Right atrium auricular region (tissue), 2 donors: ENCODE measurements at places on chromosomes 4 and X. TPM values are rescaled to one million over a fixed set of nuclear protein-coding genes. Genes with fewer than 3 reads are reported as not detected.

GRCh38 chrX:10089378-10089795, 67.4 kb upstream of the CLCN4 start:
- H3K4me1 ChIP-seq, result no peaks in the 10 kb centered on the region
- no peaks in the 10 kb centered on the region for H3K27me3 ChIP-seq
- H3K36me3 ChIP-seq, result peaks cover 19% of the 10 kb centered on the region
- no peak for DNase-seq
- no peak overlapping the region for H3K27ac ChIP-seq

DNA sequence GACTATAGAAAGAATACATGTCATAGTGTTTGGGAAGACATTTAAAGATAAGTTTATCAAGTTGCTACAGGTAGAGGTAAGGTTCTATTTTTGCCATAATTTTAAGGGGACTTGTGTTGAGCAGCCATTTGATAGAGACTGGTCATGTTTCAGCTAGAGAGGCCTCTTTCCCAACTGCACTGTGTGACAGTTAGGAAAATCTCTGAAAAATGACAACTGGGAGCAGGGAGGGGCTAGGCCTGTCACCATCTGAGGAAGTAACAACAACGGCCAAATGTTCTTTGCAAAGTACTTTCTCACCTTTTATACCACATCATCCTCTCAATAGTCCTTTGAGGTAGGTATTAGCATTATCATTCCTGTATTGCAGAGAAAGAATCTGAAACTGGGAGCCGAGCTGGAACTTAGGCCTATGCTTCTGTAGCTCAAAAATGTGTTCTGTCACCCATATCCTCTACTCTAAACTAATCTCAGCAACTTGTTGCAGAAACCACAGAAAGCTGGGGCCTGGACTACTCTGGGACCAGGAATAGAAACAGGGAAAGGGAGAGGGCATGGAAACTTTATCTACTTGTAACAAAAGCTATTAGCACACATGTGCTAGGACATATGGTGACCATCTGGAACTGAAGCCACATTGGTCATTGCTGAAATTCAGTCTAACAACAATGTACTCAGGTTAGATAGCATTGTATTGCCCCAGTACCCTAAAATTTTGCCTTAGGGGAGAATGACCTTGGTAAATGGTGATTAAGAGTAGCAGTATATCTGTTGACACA, 198.9 kb downstream of the MID1IP1 start:
- no peak for DNase-seq
- H3K36me3 ChIP-seq, result no peaks in the 10 kb centered on the region
- H3K4me1 ChIP-seq, result no peaks in the 10 kb centered on the region
- no peak overlapping the region for H3K27ac ChIP-seq
- H3K27me3 ChIP-seq, result no peaks in the 10 kb centered on the region
- H3K4me3 ChIP-seq, result no peak overlapping the region

- H3K27ac ChIP-seq, result no peak overlapping the region
- no peak overlapping the region for H3K4me3 ChIP-seq
- DNase-seq, result no peak
- no peaks in the 10 kb centered on the region for H3K27me3 ChIP-seq
Observed at GRCh38 chr4:84091266-84091665, 407.8 kb downstream of the NKX6-1 start.

GRCh38 chr4:89398146-89398545, 90.5 kb upstream of the GPRIN3 start:
- H3K4me1 ChIP-seq, result no peaks in the 10 kb centered on the region
- no peak overlapping the region for H3K4me3 ChIP-seq
- no peak overlapping the region for H3K27ac ChIP-seq
- H3K36me3 ChIP-seq, result no peaks in the 10 kb centered on the region

GRCh38 chr4:70741867-70742658, 20.3 kb downstream of the RUFY3 start:
- H3K27me3 ChIP-seq, result no peaks in the 10 kb centered on the region
- no peak overlapping the region for H3K27ac ChIP-seq
- no peaks in the 10 kb centered on the region for H3K4me1 ChIP-seq
- no peak for DNase-seq
- no peak overlapping the region for H3K4me3 ChIP-seq

- H3K36me3 ChIP-seq, result no peaks in the 10 kb centered on the region
- H3K27ac ChIP-seq, result no peak overlapping the region
- no peaks in the 10 kb centered on the region for H3K4me1 ChIP-seq
- no peak for DNase-seq
Observed at GRCh38 chr4:87601361-87601760, 7.0 kb upstream of the DSPP start.

DNA sequence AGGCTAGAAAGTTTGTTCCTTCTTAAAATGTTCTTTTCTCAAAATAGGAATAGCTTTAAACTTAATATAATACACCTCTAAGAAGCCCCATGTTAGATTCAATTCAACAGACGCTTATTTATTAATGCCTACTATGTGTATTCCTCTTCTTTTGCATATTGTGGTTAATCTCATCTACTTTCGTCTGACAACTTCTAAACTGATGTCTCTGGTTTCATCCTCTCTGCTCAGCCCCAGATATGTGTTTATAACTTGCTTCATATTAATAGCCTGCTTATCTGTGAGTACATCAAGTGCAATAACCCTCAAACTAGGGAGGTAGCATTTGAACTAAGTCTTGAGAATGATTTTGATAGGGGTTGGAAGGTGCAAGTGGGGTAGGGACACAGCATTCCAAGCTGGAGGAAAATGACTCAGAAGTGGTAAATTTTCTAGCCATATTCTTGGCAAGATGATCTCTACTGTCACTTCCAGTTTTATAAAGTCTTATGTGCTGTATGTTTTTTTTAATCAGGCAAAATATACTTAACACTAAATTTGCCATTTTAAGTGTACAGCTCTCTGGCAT, 37.0 kb downstream of the STK26 start:
- no peak for DNase-seq
- H3K4me3 ChIP-seq, result no peak overlapping the region
- H3K36me3 ChIP-seq, result no peaks in the 10 kb centered on the region
- H3K27ac ChIP-seq, result no peak overlapping the region
- no peaks in the 10 kb centered on the region for H3K27me3 ChIP-seq
- no peaks in the 10 kb centered on the region for H3K4me1 ChIP-seq

- no peak overlapping the region for H3K4me3 ChIP-seq
- H3K4me1 ChIP-seq, result no peaks in the 10 kb centered on the region
- no peaks in the 10 kb centered on the region for H3K36me3 ChIP-seq
- no peak overlapping the region for H3K27ac ChIP-seq
- no peaks in the 10 kb centered on the region for H3K27me3 ChIP-seq
Observed at GRCh38 chrX:68598841-68599240, 48.6 kb upstream of the STARD8 start.

GRCh38 chrX:69151866-69152284, 13.4 kb downstream of the PJA1 start:
- no peak for DNase-seq
- no peaks in the 10 kb centered on the region for H3K4me1 ChIP-seq
- no peaks in the 10 kb centered on the region for H3K36me3 ChIP-seq

DNA sequence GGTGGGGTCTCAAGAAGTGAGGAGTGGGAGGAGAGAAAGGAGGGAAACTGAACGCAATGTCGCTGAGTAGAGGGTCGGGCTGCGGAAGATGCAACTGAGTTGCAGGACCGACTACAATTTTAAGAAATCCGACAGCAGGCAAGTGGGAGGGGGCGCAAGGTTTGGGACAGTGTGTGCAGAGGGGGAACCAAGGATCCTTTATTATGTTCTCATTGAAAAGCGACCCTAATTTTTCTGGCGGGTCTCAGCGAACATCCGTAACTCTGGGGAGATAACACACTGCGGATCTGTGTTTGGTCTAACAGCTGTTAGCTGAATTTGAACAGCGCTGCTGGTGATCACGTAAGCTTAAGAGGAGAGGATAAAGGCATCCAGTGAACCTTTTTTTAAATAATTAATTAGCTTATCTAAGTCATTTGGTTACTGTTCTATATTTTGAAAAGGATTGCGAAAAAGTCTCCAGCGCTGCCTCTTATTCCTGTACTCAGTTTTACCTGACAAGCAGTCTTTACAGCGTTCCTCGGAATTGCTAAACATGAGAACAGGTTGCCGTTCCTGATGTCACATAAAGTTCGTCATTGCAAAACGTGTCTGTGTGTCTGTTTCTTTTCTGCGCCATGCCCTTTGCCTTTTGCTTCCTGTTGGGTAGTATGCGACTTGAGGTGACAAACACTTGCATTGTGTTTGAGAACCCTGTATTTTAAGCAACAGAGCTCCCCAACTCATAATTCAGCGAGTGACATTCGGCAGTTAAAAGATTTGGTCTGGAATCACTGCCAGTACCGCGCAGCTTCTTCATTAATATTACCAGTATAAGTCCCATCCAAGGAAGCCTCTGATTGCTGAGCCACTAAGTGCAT, 1.3 kb downstream of the HTR2C start:
- no peak overlapping the region for H3K4me3 ChIP-seq
- H3K27ac ChIP-seq, result no peak overlapping the region
- no peaks in the 10 kb centered on the region for H3K4me1 ChIP-seq
- peaks cover 10% of the 10 kb centered on the region for H3K27me3 ChIP-seq

GRCh38 chr4:153464068-153464467, 2.1 kb upstream of the TMEM131L start:
- no peaks in the 10 kb centered on the region for H3K4me1 ChIP-seq
- DNase-seq, result no peak
- H3K4me3 ChIP-seq, result no peak overlapping the region
- no peak overlapping the region for H3K27ac ChIP-seq
- no peaks in the 10 kb centered on the region for H3K27me3 ChIP-seq

DNA sequence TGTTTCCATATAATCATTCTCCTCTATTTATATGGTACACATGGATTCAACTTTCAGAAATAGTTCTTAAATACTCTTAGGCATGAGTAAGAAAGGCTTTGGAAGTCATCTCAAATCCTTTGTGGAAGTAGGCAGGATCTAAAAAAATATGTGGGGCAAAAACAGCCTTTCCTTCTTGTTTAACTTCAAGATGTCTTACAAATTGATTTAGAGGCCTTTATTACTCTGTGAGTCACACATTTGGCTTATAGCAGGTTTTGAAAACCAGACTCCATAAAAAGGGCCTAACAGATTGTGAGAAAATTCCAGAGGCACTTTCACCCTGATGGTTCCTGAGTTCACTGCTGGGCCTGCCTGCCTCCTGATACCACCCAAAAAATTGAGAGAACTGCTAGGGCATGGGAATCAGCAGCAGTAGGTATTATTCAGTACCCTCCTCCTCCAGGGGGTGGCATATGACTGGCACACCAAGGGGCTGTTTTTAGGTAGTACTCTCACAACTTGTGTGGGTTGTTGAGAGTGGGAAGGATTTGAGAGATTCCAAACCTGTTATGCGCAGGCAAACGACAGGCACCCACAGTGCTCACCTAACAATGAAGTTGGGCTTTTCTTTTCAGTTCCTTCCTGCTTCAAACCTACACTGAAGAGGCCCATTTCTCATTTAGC, 162.7 kb upstream of the MBNL3 start:
- no peaks in the 10 kb centered on the region for H3K4me1 ChIP-seq
- no peaks in the 10 kb centered on the region for H3K36me3 ChIP-seq
- no peak for DNase-seq

DNA sequence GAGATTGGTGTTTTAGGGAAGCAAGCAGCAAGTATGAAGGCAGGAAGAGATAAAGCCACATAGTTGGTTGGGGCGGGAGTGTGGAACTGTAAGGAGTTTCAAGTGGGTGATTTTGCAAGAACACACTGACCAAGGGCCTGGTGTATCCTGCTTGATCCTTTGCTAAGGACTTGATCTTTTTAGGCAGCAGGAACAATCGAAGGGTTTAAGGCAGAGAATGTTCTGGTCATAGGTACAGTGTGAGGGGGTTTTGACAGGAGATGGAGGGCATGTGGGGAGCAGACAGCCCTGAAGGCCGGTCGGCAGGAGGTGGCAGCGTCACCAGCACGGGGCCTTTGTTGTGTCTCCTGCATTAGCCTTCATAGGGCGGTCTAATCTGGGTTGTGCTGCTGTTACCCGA, 54.7 kb downstream of the FAM193A start:
- DNase-seq, result no peak
- peaks cover 2% of the 10 kb centered on the region for H3K36me3 ChIP-seq
- H3K27ac ChIP-seq, result peak overlapping the region; percentile 44
- no peak overlapping the region for H3K4me3 ChIP-seq
- H3K27me3 ChIP-seq, result no peaks in the 10 kb centered on the region

DNA sequence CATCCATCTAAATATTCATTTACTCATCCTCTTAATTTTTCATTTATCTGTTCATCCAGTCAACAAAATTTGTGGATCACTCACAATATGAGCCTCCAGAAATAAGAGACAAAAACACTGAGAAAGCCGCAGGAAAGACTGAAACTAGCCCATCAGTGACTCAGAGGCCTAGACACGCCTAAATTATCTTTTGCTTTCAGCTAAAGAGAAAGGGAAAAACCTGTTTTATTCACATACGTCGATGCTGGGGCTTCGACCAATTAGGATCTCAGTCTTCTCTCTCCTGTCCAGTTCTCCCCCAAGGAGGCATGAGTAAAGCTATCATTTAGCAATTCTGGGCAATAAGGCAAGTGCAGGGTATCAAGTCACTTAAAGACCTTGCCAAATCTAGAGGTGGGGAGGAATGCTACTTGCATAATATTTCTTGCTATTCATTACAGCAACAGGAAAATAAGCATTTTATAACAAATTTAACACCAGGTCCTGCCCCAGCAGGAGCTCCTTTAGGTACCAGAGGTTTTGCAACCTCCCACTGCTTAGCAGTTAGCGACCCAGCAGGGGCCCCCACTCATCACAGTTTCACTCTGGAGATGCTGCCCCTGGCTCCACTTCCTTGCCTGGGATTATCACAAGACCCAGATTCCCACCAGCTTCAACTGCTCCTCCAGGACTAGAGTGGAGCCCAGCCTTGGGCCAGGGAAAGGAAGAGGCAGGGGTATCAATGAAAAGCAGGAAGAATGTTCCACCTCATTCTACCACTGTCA, 30.1 kb upstream of the TMEM154 start:
- H3K27ac ChIP-seq, result no peak overlapping the region
- H3K4me3 ChIP-seq, result no peak overlapping the region
- no peaks in the 10 kb centered on the region for H3K4me1 ChIP-seq
- no peak for DNase-seq
- H3K36me3 ChIP-seq, result no peaks in the 10 kb centered on the region
- no peaks in the 10 kb centered on the region for H3K27me3 ChIP-seq

DNA sequence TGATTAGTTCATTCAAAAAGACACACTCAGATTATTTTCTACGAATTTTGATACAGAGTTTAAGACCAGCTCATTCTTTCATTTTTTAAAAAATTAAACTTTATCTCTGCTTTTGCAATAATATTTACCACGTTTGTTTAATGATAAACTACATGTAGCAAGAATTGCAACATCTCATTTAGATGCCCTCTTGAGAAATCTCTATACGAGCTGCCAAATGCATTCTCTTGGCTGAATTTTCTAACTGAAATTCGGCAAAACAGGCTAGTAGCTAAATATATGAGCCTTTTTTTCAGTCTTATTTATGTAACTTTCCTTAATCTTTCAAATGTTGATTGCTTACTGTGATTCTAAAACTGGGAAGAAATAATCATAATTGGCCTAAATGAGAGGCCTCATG, 2.1 kb upstream of the GC start:
- H3K4me3 ChIP-seq, result no peak overlapping the region
- H3K4me1 ChIP-seq, result no peaks in the 10 kb centered on the region
- H3K36me3 ChIP-seq, result no peaks in the 10 kb centered on the region
- no peak overlapping the region for H3K27ac ChIP-seq
- no peaks in the 10 kb centered on the region for H3K27me3 ChIP-seq

Gene TCEANC
- total RNA-seq, result 3.7 TPM

Gene TCEAL2
- 9.6 TPM for total RNA-seq

Gene SCARB2
- total RNA-seq, result 86.4 TPM

Gene TMPRSS11D
- total RNA-seq, result not detected

Gene PCDH7
- total RNA-seq, result 16.8 TPM

Gene GRPR
- not detected for total RNA-seq

Gene PDGFRA
- total RNA-seq, result 42.8 TPM

Gene ADGRG4
- not detected for total RNA-seq

Gene APLN
- 2.1 TPM for total RNA-seq
